ENCODE measurements at places on chromosomes 3 and 15.

DNA sequence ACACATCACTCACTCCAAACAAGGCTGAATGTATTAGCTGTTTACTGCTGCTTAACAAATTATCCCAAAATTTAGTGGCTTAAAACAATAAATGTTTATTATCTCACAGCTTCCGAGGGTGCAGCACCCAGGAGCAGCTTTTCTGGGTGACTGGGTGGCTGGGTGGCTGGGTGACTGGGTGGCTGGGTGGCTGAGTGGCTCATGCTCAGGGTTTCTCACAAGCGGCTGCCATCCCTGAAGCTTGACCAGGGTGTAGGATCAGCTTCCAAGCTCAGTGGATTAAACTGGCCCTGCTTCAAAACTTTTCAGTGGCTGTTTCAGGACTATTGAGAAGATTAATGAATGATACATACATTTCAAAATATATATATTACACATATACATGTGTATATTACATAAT lies 2.3 kb upstream of the CYP11A1 start:
- DNase-seq: no peak

DNA sequence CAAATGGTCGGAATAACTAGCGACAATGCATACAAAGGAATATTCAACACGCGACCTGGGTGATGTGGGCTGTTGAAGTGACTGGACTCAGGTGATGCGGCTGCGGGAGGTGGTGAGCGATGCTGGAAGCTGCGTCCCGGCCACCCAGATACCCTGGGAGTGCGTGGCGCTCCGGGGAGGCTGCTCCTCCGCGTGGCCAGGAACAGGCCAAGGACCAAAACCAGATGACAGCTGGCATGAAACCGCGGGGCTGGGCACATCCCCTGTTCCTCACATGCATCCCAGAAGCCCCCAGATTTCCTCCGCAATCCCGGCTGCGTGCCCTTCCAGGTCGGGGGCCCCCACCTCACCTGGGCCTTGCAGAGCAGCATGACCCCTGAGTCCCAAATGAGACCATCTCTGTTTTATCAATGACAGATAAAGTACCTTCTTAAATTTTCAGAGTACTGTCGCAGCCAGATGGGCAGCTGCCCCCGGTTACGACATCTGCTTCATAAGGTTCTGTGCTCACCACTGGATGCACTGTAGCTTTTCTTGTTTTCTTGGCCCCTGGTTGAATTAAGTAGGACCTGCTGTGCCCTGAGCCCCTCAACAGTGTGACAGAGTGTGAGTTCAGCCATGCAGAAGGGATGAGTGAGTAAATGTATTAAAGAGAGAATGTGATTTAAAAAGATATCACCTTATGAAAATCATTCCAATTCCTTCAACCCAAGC lies 278.2 kb downstream of the GABRG3 start:
- DNase-seq: no peak

DNA sequence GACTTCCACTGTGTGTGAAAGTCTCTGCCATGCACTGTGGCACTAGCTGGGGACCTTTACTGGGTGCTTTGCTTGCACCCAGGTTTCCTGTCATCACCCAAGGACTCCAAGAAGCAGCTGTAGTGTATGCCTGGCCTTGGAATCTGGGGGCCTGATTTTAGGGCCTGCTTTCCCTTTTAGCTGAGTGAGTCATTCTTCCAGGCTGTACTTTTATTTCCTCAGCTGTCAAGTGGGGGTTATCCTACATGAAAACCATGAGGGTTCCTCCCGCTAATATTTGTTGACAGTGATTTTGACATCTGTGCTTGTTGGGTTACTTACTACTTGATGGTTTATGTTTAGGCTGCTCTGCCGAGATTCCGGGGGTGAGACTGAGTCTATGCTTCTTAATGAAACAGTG lies 18.5 kb downstream of the GORASP1 start:
- DNase-seq: no peak

- peak; percentile 96 for DNase-seq
These were observed 72.4 kb downstream of the RBPMS2 start for GRCh38 chr15:64702816-64703631.

DNA sequence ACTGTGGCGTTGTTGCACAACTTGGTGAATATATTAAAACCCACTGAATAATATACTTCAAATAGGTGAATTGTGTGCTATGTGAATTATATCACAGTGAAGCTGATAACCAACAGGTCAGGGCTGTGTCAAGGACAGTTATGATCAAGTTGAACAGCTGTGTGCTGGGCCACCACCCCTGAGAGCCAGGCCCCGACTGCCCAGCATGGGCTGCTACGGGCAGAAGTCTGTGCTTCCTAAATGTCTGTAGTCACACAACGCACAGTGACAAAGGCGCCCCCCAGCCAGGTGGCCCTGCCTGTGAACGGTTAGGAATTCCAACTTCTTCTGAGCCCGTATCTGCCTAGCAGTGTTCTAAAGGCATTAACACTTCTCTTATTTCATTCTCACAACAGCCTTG lies 32.8 kb downstream of the TKT start:
- no peak for DNase-seq

DNA sequence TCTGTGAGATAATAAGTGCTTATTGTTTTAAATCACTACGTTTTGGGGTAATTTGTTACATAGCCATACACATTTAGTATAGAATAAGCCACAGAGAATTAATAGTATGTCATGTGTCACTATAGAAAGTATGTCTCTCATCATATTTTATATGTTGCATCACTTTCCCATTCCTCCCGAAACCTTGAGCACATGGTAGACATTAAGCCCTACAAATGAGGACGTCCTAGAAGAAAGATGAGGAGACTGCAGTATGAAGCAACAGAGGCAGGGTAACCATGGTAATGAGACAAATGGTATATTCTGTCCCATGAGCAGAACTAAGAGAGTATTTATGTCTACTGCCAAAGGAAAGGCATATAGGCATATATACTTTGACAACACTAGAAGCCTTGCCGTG lies 720.2 kb downstream of the ROBO1 start:
- DNase-seq: no peak

DNA sequence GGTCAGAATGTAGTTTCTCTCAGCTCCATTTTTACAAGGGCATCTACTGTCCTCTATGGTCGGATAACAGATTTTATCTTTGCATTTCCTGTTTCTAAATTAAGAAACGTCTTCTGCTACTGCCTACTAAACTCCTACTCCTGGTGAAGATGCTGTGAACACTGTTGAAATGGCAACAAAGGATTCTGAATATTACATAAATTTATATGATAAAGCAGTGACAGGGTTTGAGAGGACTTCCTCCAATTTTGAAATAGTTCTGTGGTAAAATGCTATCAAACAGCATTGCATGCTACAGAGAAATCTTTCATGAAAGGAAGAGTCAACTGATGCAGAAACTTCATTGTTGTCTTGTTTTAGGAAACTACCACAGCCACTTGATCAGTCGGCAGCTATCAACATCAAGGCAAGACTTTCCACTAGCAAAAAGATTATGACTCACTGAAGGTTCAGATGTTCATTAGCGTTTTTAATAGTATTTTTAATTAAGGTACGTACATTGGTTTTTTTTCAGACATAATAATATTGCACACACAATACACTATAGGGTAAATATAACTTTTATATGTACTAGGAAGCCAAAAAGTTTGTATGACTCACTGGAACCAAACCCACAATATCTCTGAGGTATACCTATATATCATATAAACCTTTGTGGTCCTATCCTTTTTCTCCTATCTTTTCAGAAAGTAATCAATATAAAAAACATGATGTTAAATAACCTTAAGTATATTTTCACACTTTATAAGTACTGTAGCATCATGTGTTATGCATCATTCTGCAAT lies 156.1 kb downstream of the STAG1 start:
- DNase-seq: no peak

DNA sequence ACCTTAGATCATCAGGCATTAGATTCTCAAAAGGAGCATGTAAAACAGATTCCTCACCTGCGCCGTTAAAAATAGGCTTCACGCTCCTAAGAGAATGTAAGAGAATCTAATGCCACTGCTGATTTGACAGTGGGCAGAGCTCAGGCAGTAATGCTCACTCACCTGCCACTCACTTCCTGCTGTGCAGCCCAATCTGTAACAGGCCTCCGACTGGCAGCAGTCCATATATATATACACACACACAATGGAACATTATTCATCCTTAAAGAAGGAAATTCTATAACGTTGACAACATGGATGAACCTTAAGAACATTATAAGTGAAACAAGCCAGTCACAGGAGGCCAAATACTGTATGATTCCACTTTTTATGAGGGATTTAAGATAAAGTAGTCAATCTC lies 24.5 kb downstream of the ZNF148 start:
- DNase-seq: no peak

DNA sequence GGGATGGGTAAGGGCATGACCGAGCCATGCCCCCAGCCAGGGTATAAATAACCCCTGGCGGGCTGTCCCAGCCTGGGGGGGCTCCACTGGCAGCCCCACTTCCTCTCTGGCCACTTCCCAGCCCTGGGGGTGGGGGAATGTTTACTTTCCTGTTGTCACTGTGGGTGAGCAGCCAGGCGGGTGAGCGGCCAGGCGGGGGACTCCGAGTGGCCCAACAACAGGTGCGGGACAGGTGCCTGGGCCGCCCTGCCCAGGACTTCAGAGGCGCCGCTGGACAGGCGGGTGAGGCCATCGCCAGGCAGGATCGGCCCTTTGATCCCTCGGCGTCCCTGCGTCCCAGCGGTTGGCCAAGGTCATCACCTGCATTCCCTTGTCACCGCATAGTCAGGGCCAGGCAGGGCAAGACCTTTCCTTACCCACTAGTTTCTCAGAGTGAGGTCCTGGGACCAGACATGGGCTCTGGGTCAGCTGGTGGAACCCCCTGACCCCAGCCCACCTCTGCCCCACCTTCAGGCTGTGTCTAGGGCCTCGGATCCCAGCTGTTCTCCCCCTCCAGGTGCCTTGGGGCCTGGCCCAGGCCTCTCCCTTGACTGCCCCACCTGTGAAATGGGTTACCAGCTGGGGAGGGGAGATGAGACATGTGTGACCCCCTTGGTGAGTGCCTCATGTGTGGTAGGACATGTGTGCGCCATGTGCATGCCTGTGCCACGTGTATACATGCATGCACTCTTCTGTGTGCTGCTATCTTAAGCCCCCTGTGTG lies 16.6 kb downstream of the SEMA3F start:
- no peak for DNase-seq

GRCh38 chr15:51708013-51708412 lies 26.7 kb downstream of the SCG3 start:
- DNase-seq: no peak

GRCh38 chr15:40053831-40054604 lies 15.0 kb upstream of the SRP14 start:
- no peak for DNase-seq

- DNase-seq: no peak
These were observed 22.5 kb downstream of the MYZAP start for GRCh38 chr15:57614241-57614640.

- DNase-seq: no peak
These were observed 37.1 kb downstream of the MAP3K13 start for GRCh38 chr3:185399737-185400667.

GRCh38 chr15:62241135-62241770 lies 76.2 kb upstream of the C2CD4B start:
- no peak for DNase-seq

GRCh38 chr3:132038198-132038825 lies 3.5 kb upstream of the CPNE4 start:
- no peak for DNase-seq

- DNase-seq: no peak
These were observed 1.6 kb upstream of the MTHFS start for GRCh38 chr15:79898369-79898768.

- DNase-seq: no peak
These were observed 196.6 kb downstream of the EBLN2 start for GRCh38 chr3:73258057-73258456.

DNA sequence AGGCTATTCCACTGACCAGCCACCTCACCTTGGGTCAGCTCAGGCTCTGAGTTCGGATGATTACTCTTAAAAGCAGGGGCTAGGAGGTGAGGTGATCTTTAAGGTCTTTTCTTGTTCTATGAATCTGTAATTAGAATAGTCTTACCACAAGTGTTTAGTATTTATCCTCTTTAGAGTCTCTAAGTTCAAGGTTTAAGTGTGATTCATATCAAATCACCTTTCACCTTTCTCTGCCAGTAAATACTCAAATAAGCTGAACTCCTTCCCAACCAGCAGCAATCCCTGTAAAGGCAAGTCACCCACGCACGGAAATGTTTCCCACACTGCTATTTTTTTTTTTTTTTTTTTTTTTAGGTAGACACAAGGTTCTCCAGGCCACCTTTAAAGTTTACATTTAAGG lies 14.5 kb upstream of the TMEM44 start:
- DNase-seq: no peak

GRCh38 chr3:142846779-142847577 lies 41.9 kb downstream of the PCOLCE2 start:
- no peak for DNase-seq

GRCh38 chr15:63401078-63401477 lies 19.4 kb upstream of the CA12 start:
- DNase-seq: no peak

- DNase-seq: no peak
These were observed 91.0 kb downstream of the LRTM1 start for GRCh38 chr3:54836871-54837270.

DNA sequence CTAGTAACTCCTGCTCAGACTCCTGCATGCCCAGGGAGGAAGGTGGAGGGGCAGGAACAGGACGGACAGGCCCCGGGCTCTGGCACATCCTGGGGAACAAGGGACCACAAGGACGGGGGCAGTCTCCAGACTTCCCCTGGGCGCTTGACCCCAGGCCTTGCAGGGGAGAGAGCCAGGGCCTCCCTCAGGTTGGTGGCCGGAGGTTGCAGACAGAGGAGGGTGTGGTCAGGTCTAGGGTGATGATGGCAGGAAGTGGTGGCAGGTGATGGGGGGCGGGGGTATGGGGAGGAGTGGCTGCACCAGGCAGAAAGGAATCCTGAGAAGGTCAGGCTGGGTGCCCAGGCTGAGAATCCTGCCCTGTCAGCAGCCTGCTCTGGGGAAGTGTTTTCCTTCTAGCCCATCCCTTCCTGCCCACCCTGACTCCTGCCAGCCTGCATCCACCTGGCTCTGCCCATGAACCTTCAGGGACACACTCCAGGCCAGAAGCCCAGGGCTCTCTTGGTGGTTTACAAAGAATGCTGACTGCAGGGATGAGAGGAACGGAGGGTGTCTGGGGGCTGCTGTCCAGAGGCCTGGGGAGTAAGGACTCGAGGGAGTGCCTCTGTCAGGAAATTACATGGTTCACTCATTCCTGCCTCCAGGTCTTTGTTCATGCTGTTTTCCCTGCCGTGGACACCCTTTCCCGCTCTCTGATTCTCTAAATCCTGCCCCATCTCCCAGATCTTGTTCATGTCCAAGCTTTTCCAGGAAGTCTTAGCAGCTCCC lies 15.8 kb downstream of the LOXL1 start:
- DNase-seq: no peak

Measured in thoracic aorta (tissue), 2 donors.